Psoas muscle (tissue), 8 donors: ENCODE measurements at places on chromosomes 5 and 9. TPM values are rescaled to one million over a fixed set of nuclear protein-coding genes. Genes with fewer than 3 reads are reported as not detected.

GRCh38 chr5:142769251-142769792 lies 855 bp upstream of the ARHGAP26 start:
- DNase-seq: no peak

The EPB41L4A gene
- 1.8 TPM for total RNA-seq

- DNase-seq: no peak
Measured at GRCh38 chr5:29148073-29148472, 2045.4 kb upstream of the CDH6 start.

GRCh38 chr9:77735494-77735893 lies 87.4 kb upstream of the GNA14 start:
- no peak for DNase-seq

- DNase-seq: no peak
Measured at GRCh38 chr5:36647046-36647445, 40.6 kb downstream of the SLC1A3 start.

The GPR150 gene
- not detected for total RNA-seq

The APBA1 gene
- 0.81 TPM for total RNA-seq

The FOXD4 gene
- 0.20 TPM for total RNA-seq

DNA sequence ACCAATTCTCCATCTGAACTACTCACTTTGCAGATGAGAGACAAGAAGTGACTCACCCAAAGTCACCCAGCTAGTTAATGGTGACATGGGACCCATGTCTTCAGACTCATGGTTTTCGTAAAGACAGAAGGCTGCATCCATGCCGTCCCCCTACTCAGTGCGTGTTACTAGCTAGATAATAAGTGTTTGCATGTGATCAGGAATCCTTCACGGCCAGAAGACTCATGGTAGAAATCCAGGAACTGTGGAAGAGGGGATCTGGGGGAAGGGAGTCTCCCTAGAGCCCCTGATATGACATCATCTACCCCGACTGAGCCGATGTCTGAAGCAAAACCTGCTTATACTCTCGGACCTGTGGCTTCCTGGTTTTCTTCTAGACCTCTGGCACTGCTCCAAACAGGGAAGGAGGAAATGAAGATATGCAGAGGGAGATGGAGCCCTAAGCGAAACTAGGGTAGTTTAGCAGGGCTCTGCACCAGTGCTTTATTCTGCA lies 3.3 kb downstream of the RNF183 start:
- no peak for DNase-seq

DNA sequence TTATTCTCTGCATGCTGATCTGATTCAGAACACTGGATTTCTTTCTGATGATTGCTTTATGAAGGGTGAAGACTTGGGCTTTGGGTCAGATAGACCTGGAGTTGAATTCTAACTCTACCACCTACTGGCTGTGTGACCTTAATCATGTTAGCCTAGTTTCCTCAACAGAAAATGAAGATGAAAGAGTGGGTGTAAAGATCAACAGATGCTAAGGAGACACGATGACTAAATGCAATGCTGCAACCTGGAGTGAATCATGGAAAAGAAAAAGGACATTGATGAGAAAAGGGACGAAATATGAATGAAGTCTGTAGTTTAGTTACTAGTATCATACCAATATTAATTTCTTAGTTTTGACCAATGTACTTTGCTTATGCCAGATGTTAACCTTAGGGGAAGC lies 27.8 kb upstream of the DENND1A start:
- no peak for DNase-seq

- no peak for DNase-seq
Measured at GRCh38 chr9:36471359-36471758, 71.3 kb upstream of the RNF38 start.

DNA sequence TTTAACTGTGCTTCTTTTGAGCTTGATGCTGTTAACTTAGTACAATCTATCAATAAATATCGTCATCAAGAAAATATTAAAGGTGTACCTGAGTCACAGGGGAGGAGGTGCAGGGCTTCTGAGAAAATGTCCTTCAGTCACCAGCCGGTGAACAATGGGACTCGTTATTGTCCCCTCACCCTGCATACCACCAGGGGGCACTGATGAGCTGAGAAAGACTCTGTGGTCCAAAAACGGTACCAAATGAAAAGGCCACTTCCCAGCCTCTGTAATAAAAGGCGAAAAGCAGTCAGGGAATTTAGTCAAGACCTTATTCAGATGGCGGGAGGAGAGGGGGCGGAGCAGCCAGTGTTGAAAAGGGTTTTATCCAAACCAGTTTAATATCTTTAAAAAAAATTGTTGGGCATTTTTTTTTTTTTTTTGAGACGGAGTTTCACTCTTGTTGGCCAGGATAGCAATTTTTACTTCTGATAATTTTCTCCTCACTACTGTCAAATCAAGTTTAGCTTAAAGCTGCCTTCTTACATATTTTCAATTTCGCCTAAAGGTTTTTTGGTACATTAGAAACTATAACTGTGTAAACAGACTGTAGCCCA lies 271.9 kb upstream of the ADAMTS16 start:
- peak; percentile 39 for DNase-seq

The MCC gene
- total RNA-seq: 7.1 TPM

GRCh38 chr5:135505973-135506372 lies 29.8 kb downstream of the NEUROG1 start:
- no peak for DNase-seq

The OTULINL gene
- 3.2 TPM for total RNA-seq

The ABO gene
- total RNA-seq: 0.61 TPM

- no peak for DNase-seq
Measured at GRCh38 chr5:148433826-148434225, 50.1 kb downstream of the FBXO38 start.

DNA sequence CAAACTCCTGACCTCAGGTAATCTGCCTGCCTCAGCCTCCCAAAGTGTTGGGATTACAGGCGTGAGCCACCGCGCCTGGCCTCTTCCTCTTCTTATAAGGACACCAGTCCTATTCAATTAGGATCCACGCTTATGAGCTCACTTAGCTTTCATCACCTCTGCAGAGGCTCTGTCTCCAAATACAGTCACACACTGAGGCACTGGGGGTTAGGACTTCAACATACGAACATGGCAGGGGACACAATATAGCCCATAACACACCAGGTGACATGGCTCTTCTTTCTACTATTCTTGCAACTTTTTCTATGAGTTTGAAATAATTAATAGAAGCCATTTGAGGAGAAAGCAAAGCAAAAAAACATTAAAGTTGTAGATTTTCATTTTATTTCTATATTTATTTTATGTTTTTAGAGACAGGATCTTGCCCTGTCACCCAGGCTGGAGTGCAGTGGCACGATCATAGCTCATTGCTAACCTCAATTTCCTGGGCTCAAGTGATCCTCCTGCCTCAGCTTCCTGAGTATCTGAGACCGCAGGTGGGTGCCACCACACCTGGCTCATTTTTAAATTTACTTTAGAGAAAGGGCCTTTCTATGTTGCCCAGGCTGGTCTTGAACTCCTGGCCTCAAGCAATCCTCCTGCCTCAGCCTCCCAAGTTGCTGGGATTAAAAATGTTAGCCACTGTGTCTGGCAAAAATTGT lies 6.0 kb upstream of the PRRT1B start:
- no peak for DNase-seq
